ENCODE measurements at places on chromosomes 6 and 20. TPM values are rescaled to one million over a fixed set of nuclear protein-coding genes. Genes with fewer than 3 reads are reported as not detected.

- H3K27me3 ChIP-seq, result peaks cover 7% of the 10 kb centered on the region
- no peak overlapping the region for H3K27ac ChIP-seq
- H3K36me3 ChIP-seq, result no peaks in the 10 kb centered on the region
- no peaks in the 10 kb centered on the region for H3K4me1 ChIP-seq
Measured at GRCh38 chr20:24560571-24561491, 91.4 kb downstream of the SYNDIG1 start.

- no peak overlapping the region for H3K27ac ChIP-seq
- DNase-seq, result no peak
- H3K4me3 ChIP-seq, result no peak overlapping the region
- H3K36me3 ChIP-seq, result no peaks in the 10 kb centered on the region
- H3K27me3 ChIP-seq, result no peaks in the 10 kb centered on the region
- peaks cover 20% of the 10 kb centered on the region for H3K4me1 ChIP-seq
Measured at GRCh38 chr6:47073125-47074110, 31.3 kb upstream of the ADGRF1 start.

- no peak overlapping the region for H3K27ac ChIP-seq
- no peaks in the 10 kb centered on the region for H3K27me3 ChIP-seq
- H3K4me3 ChIP-seq, result no peak overlapping the region
- no peaks in the 10 kb centered on the region for H3K4me1 ChIP-seq
Measured at GRCh38 chr20:56032251-56032650, 26.9 kb upstream of the CBLN4 start.

GRCh38 chr20:53767206-53767930, 173.7 kb upstream of the ZNF217 start:
- no peaks in the 10 kb centered on the region for H3K27me3 ChIP-seq
- no peak overlapping the region for H3K27ac ChIP-seq
- H3K4me1 ChIP-seq, result peaks cover 44% of the 10 kb centered on the region
- DNase-seq, result no peak

DNA sequence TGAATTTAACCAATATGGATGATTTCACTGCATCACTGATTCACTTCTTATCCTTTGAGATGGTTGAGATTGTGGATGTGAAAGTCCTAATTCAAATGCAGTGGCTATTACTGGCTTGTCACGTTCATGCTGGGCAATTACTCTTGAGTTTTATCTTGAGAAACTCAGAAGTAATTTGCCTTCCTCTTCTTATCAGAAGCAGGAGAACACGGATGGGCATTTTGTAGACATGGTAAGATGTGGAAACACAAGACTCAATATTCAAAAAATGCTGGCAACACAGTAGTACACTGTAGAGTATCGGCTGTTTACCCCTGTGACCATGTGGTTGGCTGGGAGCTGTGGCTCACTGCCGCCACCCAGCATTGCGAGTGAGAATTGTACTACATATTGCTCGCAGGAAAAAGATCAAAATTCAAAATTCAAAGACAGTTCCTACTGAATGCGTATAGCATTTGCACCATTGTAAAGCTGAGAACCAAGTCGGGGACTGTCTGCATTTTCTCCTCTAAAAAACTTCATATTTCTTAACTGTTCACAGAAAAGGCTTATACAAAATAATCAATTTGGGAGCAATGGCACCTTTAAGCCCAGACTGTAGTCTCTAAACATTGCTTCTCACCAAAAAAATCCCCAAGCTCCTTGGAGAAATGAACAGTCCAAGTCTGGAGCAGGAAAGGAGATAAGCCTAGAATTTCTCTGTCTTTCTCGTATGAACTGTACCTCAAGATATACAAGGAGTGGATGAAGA, 61.9 kb upstream of the ELOVL5 start:
- no peaks in the 10 kb centered on the region for H3K4me1 ChIP-seq
- H3K36me3 ChIP-seq, result no peaks in the 10 kb centered on the region

GRCh38 chr20:62776035-62776691, 20.1 kb upstream of the MRGBP start:
- H3K27ac ChIP-seq, result no peak overlapping the region
- H3K4me1 ChIP-seq, result peaks cover 24% of the 10 kb centered on the region
- no peak overlapping the region for H3K4me3 ChIP-seq
- peaks cover 5% of the 10 kb centered on the region for H3K27me3 ChIP-seq

DNA sequence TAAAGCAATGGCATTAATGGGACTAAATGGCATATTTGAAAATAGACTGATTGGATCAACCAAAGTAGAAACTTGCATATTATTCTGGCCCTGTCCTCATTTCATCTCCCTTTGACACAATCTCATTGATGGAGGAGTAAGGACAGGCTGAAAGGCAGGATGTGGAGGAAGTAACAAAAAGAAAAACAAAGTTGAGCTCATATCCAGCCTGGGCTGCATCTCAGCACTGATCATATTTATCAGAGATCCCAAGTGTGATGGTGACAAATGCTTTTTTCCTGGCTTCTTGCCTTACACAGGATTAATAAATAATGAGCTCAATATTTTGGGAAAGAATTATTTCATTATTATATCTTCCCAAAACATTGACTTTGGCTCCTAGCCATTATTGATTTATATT, 622.7 kb downstream of the CD109 start:
- no peak for DNase-seq
- H3K27ac ChIP-seq, result no peak overlapping the region
- H3K4me3 ChIP-seq, result no peak overlapping the region
- no peaks in the 10 kb centered on the region for H3K36me3 ChIP-seq

- no peak overlapping the region for H3K27ac ChIP-seq
- H3K4me3 ChIP-seq, result no peak overlapping the region
Measured at GRCh38 chr6:39947611-39948068, 13.4 kb upstream of the MOCS1 start.

DNA sequence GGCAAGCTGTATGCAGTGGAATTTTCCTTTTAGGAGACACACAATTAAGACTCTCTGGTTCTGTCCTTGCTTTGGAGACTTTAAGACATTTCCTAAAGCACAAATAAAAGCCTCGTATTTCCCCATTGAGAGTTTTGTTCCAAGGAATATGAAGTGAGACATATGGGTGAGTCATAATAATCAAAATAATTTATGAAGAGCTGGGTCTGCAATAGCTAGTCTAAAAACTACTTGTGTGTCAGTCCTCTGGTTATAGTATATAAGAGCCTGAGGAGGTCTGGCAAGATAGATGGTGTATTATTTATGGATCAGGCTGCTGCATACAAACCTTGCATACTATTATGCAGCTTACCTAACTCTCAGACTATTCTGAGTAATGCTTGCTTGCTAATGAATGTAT, 142.6 kb downstream of the ADGRG6 start:
- no peaks in the 10 kb centered on the region for H3K27me3 ChIP-seq
- no peak for DNase-seq
- no peak overlapping the region for H3K27ac ChIP-seq
- H3K4me3 ChIP-seq, result no peak overlapping the region
- H3K4me1 ChIP-seq, result peaks cover 10% of the 10 kb centered on the region

DNA sequence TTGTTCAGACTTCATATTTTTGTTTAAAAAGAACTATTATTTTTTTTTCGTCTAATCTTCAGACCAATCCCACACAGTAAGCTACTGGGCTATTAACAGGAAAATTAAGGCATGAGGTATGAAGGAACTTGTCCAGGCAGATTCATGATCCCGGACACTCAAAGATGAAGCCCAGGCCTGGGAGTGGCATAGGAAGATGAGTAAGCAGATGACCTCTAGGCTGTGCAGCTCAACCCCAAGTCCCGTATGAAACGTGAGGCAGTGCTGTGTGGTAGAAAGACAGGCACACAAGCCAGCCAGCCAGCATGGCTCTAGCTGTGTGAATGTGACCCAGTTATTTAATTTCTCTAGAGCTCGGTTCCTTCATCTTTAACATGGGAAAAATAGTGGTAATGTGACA, 231.9 kb downstream of the CLIC5 start:
- H3K4me1 ChIP-seq, result peaks cover 14% of the 10 kb centered on the region
- no peaks in the 10 kb centered on the region for H3K36me3 ChIP-seq
- no peak overlapping the region for H3K4me3 ChIP-seq
- H3K27me3 ChIP-seq, result peaks cover 2% of the 10 kb centered on the region
- DNase-seq, result no peak
- H3K27ac ChIP-seq, result no peak overlapping the region

GRCh38 chr6:12403201-12403826, 113.2 kb downstream of the EDN1 start:
- H3K27ac ChIP-seq, result no peak overlapping the region
- peaks cover 11% of the 10 kb centered on the region for H3K4me1 ChIP-seq
- no peak for DNase-seq
- H3K27me3 ChIP-seq, result no peaks in the 10 kb centered on the region
- H3K4me3 ChIP-seq, result no peak overlapping the region

DNA sequence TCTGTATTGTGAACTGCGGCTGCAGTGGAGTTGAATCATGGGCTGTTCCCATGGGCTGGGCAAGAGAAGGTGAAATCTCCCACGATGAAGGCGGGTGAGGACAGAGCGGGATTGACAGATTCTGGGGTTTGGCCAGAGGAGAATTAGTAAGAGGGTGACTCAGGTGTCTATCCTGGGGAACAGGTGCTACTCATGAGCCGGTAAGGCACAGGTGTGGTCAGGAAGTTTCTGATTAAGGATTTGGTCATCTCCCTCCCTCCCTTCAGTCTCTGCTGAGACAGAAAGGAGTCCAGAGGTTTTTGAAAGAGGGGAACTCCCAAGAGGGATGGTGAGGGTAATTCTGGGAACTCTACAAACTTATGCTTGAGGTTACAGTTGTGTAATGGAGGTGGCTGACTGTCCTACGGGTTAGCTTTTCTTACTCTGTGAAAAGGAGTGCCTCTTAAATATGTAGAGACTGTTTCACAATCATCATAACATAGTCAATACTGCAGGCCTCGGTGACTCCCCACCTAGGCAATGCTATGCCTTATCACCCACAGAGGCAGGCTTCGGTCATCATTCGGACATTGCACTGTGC, 31.5 kb downstream of the SERPINB1 start:
- peaks cover 52% of the 10 kb centered on the region for H3K4me1 ChIP-seq
- H3K27me3 ChIP-seq, result no peaks in the 10 kb centered on the region
- no peaks in the 10 kb centered on the region for H3K36me3 ChIP-seq
- no peak for DNase-seq

DNA sequence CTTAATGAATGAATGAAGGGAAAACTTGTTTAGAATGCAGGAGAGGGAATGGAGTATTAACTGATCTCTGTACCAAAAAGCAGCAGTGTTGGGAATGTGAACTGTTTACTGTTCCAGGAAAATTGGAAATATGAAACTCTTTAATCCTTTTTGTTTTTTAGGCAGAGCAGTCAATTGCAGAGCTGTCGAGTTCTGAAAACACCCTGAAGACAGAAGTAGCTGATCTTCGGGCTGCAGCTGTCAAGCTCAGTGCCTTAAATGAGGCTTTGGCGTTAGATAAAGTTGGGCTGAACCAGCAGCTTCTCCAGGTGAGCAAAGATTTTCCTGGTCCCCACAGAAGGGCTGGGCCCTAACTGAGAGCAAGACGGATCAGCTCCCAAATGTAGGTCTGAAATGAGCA, 20.9 kb downstream of the CEP250 start:
- peaks cover 17% of the 10 kb centered on the region for H3K36me3 ChIP-seq
- H3K4me3 ChIP-seq, result no peak overlapping the region
- H3K27ac ChIP-seq, result no peak overlapping the region
- no peaks in the 10 kb centered on the region for H3K27me3 ChIP-seq

- H3K4me1 ChIP-seq, result no peaks in the 10 kb centered on the region
- H3K27me3 ChIP-seq, result peaks cover 18% of the 10 kb centered on the region
- DNase-seq, result no peak
- no peak overlapping the region for H3K4me3 ChIP-seq
- no peak overlapping the region for H3K27ac ChIP-seq
Measured at GRCh38 chr6:33980176-33981175, 165.4 kb downstream of the GRM4 start.

- no peak overlapping the region for H3K4me3 ChIP-seq
- peaks cover 4% of the 10 kb centered on the region for H3K27me3 ChIP-seq
- H3K36me3 ChIP-seq, result peaks cover 3% of the 10 kb centered on the region
Measured at GRCh38 chr6:125104425-125104824, 49.1 kb upstream of the TPD52L1 start.

DNA sequence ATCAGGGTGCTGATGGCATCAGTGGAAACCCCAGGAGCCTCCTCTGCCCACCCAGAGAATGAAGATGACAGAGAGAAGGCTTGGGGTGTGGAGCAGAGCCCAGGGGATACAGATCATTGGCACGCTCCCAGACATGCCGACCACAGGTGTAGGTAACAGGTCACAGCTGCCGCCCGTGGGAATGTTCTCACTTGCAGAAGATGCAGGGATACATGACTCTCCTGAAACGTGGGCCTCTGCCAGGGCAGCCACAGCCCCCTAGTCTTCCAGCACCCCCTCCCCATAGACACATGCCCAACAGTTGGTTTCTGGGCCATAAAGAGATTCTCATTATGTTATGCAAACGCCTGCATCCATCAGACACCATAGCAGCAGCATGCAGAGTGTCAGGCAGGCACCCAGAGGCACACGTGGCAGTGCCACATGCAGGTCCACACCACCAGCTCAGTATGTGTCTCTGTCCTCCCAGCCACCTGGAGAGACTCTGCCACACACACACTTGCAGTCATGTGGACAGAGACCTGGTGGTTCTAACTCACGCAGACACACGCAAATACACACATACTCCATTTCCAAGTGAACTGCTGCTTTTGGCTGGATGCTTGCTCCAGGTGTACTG, 45.5 kb downstream of the LRFN2 start:
- H3K4me3 ChIP-seq, result no peak overlapping the region
- DNase-seq, result no peak
- H3K4me1 ChIP-seq, result peaks cover 8% of the 10 kb centered on the region
- no peaks in the 10 kb centered on the region for H3K36me3 ChIP-seq
- no peaks in the 10 kb centered on the region for H3K27me3 ChIP-seq

DNA sequence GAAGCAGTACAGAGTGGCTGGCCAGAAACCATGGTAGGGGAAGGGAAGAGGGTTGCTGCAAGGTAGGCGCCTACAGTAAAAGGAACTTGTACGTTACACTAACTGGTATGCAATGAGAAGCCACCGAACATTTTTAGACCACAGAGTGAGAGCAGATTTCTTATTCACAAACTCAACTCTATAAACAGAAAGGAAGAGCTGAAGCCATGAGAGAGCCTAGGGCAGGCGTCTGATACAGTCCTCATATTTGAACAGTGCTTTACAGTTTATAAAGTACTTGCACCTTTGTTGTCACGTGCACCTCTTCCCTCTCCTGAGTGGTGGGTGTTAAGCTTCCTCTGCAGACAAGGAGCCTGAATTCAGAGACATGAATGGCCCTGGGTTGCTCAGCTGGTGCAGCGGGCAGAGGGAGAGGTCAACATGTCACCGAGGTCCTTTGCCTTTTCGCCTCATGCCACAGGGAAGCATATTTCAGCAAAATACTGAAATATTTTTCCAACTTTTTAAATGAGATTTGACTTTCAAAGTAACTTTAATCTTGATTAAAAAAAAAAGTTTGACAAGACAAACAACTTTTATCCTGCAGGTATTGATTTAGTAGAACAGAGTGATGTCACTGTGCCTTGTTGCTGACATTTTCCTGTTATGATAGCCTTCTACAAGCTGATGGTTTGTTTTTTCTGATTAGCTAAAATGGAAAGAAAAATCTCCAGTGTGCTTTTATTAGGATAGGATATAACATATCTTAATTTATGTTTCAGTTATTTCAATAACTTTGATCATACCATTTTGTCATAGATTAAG, 23.8 kb downstream of the UST start:
- H3K4me1 ChIP-seq, result peaks cover 10% of the 10 kb centered on the region
- no peak overlapping the region for H3K4me3 ChIP-seq
- H3K27ac ChIP-seq, result no peak overlapping the region
- DNase-seq, result no peak
- H3K36me3 ChIP-seq, result no peaks in the 10 kb centered on the region

- H3K27ac ChIP-seq, result no peak overlapping the region
- no peak overlapping the region for H3K4me3 ChIP-seq
- no peaks in the 10 kb centered on the region for H3K27me3 ChIP-seq
- H3K36me3 ChIP-seq, result peaks cover 11% of the 10 kb centered on the region
Measured at GRCh38 chr6:56593801-56594318, 48.8 kb downstream of the DST start.

The AKAP12 gene
- total RNA-seq, result 46.1 TPM

The POPDC3 gene
- total RNA-seq, result 0.86 TPM

The PRPH2 gene
- total RNA-seq, result not detected

The TXLNB gene
- 0.61 TPM for total RNA-seq

The GID8 gene
- total RNA-seq, result 62.3 TPM

The SERPINB6 gene
- total RNA-seq, result 21.3 TPM

The CLDN20 gene
- total RNA-seq, result not detected

All from neural crest cell (in vitro differentiated cells).